ENCODE measurements at places on chromosomes 7 and 10.

DNA sequence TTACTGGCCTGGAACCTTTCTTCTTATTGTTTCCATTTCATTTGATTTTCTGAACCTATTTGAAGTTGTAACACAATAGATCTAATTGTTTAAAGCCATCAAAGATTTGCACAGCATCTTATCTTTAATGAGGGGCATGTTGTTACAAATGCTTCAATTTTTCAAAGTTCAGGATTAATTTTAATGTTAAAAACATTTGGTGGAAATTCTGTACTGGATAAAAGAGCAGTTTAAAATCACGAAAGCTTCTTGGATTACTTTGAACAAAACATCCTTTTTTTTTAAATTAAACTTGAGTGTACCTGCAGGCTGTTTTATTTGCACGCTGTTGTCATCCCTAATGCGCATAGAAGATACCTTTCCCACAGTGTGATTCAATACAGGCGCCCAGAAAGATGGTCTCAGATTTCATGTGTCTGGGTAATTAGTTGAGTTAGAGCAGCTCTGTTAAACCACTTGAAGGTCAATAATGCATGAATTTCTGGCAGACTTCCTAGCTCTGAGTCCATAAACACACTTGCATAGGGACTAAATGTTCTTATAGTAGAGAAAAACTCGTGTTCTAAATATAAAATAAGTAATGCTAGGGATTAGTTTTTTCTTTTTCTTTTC, 29.3 kb upstream of the DDX50 start:
- no peak for DNase-seq

DNA sequence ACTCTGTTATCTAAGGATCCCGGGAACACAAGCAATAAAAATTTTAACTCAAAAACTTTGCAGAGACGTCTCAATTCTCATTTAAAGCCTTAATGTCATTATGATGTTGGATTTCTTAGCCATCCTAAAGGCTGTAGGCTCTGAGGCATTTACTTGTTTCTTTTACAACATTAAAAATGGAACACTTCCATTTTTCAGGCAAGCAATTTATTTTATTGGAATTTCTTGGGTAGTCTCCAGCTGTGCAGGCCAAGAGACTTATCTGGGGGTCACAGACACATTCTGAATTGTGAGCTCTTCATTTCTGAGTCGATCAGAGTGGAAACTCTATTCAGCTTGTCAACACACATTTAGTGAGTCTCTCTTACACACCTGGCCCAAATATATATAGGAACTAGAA, 48.0 kb upstream of the KIF5B start:
- no peak for DNase-seq

GRCh38 chr7:100802951-100803350, 24.4 kb downstream of the EPHB4 start:
- no peak for DNase-seq

GRCh38 chr10:47349941-47350371, 1.8 kb downstream of the RBP3 start:
- no peak for DNase-seq

DNA sequence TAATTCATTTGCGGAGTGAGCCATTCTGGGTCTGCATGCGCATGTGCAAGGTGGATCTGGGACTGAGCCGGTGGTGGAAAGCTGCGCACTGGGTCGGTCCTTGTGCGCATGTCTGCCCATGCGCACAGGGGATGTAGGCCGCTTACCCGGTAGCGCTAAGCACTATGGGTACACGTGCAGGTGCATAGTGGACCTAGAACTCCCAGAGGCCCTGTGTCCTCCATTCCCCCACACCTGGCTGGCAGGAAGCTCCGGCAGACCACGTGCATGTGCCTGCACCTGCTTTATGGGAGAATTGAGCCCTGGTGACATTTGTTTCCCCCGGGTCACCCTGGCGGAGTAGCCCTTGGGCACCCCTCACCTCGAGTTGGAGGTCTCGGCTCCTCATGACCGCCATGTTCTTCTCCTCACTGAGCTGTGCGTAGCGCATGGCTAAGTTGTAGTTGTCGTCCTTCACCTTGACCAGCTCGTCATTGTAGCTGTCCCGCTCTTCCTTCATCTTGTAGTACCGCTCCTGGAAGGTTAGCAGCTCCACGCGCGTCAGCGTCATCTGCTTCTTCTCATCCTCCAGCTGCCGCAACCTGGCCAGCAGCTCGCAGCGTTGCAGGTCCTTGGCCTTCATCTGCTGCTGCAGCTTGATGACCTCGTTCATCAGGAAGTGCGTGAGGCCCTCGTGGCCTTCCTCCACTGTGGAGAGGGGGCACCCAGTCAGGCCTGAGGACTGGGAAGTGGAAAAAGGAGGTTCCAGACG, 99.6 kb downstream of the CARD11 start:
- DNase-seq, result no peak

GRCh38 chr7:36602934-36603887, 121.1 kb downstream of the AOAH start:
- peak; percentile 80 for DNase-seq

DNA sequence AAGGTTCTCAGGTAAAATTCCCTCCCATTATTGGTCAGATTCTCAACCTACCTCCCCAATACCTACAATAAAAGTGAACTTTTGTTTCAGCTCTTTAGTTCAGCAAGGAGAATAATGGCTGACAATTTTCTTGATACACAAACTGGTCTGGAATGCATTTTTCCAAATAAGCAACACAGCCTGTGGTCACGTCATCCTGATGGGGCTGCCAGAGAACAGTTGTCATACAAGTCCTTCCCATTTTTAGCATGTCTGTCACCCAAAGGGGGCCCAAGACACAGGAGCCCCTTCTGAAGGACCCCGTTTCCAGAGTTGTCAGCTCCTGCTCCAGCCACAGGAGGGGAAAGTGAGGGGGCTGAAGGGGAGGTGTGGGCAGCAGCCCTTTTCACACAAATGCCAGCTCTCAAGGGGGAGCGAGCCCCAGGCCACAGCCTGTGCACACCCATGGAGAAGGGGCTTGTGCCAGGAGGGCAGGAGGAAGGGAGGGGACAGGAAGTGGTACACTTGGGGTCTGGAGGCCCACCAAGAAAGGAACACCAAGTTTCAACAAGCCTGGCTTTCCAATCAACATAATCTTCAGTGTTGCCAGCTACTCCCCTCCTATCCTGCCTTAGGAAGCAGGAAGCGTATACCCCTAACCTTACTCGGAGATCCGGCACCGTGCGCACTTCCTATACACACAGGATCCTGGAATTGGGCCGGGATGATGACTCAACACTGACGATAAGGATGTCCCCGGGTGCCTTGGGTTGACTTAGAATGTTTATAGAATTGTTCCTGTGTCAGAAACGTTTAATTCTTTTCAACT, 43.4 kb upstream of the PDLIM1 start:
- peak; percentile 18 for DNase-seq

DNA sequence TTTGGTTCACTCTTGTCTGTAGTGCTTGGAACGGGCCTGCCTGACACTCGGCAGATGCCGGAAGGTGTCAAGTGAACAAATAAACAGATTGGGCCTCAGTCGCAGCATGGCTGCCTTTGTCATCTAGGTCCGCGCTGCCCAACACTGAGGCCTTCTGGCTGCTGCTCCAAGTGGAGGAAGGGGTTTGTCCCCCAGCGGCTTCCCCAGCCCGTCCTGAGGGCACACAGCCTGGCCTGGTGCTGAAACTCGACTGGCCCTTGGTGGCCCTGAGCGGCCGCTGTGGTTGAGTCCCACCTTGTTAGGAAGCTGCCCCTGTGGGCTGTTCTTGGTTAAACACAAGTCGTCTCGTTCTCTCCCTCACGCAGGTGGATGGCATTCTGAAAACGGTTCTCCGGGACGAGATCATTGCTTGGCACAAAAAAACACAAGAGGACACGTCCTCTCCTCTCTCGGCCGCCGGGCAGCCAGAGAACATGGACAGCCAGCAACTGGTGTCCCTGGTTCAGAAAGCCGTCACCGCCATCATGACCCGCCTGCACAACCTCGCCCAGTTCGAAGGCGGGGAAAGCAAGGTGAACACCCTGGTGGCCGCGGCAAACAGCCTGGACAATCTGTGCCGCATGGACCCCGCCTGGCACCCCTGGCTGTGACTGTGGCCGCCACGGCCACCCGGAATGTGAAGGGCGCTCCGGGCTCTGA, 132.1 kb downstream of the SMURF1 start:
- no peak for DNase-seq

GRCh38 chr7:128917122-128917521, 6.6 kb upstream of the KCP start:
- no peak for DNase-seq

- DNase-seq, result peak; percentile 59
Measured at GRCh38 chr10:13613519-13613918, 26.8 kb downstream of the PRPF18 start.

DNA sequence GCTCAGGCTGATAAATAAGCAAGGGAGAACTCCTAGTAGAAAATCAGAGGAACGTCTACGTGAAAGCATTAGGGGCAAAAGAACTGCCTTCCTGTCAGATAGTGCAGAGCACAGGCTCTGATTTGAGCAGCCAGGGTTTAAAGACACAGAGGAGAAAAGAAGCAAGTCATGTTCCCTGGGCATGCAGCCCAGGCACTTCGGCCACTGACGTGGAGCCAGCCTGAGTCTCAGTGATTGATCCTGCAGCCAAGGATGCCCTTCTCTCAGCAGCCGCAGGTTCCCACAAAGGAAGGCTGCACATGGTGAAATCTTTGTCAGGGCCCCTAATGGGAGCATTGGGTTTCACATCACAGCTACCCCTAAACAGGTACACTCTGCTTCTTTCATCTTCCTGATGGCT, 161.7 kb upstream of the HPS1 start:
- peak; percentile 57 for DNase-seq

DNA sequence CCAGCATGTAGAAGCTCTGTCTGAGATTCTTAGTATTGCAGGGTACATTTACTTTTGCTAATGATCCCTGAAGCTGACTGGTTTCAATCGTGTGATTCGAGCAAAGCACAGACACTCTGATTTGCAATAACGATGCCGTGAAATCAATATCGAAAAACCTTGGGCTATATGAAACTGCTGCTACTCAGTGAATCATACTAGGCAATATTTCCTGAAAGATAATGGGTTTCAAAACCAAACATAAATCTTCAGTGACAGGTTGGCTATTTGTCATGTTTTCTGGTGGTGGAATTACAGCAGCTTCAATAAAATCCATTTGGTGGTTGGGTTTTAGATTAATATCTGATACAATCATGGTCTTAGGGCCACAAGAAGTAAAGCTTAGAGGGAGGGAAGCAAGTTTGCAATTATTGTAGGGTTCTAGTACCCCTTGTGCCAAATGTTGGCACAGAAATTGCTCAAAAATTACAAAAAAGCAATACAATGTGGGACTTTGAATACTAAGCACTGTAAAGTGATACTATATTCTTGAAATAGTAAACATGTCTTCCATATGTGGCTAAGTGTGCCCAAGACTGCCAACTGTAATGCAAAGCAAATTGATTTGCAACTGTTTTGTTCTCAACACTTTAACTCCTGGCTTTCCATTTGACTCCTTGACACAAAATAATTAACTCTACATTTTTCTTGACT, 112.4 kb upstream of the JAZF1 start:
- DNase-seq, result peak; percentile 88

GRCh38 chr7:33981671-33982424, 76.5 kb downstream of the BMPER start:
- DNase-seq, result no peak

GRCh38 chr7:101250324-101250723, 5.4 kb upstream of the FIS1 start:
- DNase-seq, result no peak

DNA sequence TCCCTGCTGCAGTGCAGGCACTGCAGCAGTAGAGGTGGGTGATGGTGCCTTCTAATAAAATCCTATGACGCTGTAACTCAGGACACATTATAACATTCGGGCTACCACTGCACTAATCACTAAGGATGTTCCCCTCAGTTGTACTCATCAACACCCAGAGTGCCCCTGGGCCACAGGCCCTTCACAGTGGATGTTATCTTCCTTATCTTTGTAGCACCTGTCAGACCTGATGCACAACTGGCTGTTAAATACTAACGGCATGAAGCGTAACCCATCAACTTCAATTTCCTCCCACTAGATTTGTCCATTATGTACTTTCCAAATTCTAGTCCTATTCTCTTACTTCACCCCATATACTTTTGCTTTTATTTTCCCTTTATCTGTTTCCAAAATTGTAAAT, 66.3 kb downstream of the PARD3 start:
- DNase-seq, result no peak

GRCh38 chr10:110765513-110766319, 106.0 kb upstream of the PDCD4 start:
- DNase-seq, result no peak

DNA sequence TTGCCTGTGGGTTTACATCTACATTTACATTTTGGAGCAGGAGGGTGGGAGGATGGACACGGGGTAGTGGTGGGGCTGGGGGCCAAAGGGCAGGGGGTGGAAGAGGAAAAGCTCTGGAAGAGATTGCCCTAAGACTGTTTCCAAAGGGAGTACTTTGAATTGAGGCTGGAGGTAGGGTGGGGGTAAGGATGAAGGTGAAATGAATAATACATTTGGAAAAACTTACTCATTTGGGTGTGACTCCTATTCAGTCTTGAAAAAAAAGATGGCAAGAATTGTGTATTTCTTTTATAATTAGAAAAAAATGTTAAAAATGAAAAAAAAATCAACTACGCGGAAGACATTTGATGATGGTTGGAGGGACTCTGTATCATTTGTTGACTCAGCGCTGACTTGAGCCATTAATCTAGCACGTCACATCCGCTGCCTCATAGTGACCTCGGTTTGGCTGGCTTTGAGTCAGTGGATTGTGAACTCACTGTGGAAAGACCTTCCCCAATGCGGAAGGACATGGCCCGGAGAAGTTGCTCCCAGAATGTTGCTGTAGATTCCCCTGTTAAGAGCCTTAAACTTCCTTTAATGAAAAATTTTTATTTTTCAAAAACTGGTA, 2.8 kb downstream of the FAM180A start:
- no peak for DNase-seq

- no peak for DNase-seq
Measured at GRCh38 chr7:26583094-26583648, 281.2 kb downstream of the SKAP2 start.

DNA sequence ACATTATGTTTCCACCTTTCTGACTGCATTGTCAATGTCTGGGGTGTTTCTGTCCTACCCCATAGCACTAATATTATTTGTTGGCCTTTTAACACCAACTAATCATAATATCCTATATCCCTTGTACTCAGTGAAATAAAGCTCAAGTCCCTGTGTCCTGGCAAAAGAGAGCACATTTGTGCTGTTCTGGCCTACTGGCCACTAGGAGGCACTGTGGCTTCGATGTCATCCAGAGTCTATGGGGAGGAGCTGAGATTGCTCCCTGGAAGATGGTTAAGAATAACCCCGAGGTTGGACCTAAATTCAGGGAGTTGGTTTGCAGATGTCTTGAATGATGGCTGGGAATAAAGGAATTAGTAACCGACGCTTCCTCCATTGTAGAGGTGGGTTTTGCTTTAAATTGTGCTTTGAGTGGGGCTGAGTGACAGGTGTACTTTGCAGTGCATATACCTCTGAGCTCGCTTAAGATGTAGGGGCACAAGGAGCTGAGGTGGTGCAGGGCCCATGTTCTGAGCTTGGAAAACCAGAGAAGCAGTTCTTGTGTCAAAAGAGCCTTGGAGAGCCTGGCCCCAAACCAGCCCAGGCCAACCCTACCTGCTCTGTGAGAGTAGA, 191.2 kb upstream of the PRSS1 start:
- DNase-seq, result peak; percentile 71
